ENCODE measurements at places on chromosomes 16 and 17.

- no peak for DNase-seq
Observed at GRCh38 chr17:73624496-73624988, 19.7 kb downstream of the SDK2 start.

DNA sequence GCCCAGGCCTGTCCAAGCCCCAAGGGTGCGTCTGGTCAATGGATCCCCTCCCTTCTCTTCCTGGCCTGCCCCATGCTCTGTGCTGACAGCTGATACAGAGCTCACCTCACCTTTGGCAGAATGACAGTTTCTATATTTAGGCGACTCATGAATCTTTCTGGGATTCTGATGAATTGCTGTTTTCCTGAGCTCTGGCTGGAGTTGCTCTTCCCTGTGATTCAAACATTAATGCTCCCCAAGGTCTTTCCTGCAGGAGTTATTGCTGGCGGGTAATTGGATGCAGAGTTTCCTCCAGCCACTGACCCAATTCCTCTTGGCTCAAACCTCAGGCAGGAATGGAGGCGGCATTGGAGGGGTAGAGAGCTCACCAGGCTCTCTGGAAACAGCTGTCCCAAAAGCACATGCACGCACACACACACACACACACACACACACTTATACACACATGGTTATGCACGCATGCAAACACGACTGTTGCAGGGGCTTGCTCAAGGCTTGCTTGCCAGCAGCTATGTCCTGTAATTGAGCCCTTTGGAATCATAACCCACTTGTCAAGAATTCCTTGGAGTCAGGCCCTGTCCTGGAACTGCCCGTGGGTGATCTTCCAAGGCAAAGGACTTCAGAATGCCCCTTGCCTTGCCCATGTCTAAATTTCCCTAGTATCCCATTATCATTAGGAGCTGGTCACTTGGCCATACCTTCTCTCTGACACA is 128.8 kb downstream of the ASIC2 start:
- no peak for DNase-seq

GRCh38 chr16:54402873-54403272 is 116.3 kb upstream of the IRX3 start:
- no peak for DNase-seq

GRCh38 chr16:64352246-64352645 is 769.6 kb downstream of the CDH11 start:
- no peak for DNase-seq

DNA sequence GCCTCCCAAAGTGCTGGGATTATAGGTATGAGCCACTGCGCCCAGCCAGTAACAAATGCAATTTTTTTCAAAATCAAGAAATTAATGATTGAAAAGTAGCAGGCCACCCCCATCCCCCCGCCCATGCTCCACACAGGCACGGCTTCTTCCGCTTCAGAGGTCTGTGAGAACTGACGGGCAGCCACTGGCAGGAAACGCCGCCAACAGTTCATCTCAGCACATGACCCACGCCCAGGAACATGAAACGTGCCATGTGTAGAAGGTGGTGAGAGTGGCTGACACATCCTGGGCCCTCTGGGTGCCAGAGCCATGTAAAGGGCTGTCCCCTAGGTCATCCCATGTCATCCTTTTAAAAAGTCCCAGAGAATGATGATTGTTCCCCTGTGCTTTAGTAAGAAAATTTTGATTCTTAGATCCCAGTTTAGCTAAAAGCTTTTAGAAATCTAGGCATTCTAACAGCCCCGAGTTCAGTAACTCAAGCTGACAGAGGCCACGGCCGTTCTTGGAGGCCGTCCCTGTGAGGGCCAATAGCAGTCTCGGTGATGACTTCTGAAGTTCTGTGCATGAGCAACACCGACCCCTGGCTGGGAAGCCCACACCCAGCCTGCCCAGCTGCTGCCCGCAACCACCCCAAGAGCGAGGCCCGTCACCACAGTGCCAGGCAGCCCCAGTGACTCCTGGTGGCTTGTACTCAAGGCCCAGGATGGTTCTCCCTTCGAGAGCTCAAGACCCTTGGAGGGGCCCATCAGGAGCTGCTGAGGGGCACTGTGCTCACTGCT is 52.1 kb downstream of the KLHDC4 start:
- peak; percentile 47 for DNase-seq

- DNase-seq, result no peak
Observed at GRCh38 chr17:9729034-9729650, 62.2 kb downstream of the DHRS7C start.

DNA sequence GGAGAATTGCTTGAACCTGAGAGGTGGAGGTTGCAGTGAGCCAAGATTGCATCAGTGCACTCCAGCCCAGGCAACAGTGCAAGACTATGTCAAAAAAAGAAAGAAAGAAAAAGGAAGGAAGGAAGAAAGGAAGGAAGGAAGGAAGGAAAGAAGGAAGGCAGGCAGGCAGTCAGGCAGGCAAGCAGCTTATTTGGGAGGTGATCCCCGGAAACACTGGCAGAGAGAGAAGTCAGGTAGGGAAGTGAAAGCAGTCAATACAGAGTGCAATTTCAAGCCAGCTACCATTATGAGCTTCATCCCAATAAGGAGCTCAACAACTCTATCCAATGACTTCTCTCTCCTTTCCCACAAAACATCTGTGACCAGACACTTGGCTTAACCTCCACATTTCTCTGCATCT is 83.0 kb upstream of the TBC1D3K start:
- no peak for DNase-seq

GRCh38 chr17:20916383-20916782 is 126.4 kb downstream of the USP22 start:
- DNase-seq, result no peak

- DNase-seq, result no peak
Observed at GRCh38 chr17:51427323-51427811, 167.0 kb downstream of the UTP18 start.

DNA sequence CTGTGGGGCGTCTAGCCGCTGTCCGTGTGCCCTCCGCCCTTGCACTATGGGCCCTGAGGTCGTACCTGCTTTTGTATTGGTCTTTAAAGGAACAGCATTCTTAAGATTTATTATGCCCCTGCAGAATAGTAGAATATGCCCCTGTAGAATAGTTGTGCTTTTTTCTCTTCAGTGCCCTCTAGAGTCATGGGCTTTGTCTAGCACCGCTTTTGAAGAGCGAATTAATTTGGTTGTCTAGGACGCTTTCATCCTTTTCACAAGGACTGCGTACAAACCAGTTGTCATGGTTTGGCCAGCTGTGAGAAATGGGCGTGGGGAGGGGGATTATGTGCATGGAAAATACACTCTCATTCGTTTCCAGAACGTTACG is 621 bp downstream of the CEP95 start:
- peak; percentile 21 for DNase-seq

DNA sequence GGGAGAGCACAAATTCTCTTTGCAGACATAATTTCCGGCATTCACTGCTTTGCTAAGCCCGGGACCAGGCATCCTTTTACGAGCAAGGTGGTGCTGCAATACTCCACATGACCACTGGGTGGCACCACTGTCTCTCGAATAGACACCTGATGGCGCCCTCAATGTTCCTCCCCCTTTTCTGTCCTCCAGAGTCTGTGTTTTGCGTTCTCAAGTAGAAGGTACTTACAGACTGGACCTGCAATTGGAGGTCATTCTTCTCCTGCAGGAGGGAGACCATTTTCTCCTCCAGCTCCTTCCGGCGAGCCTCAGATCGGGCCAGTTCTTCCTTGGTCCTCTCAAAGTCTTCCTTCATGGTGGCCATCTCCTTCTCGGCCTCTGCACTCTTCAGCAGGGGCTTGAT is 45.2 kb downstream of the MYH13 start:
- DNase-seq, result peak; percentile 61

GRCh38 chr17:78166416-78166815 is 2.0 kb upstream of the SYNGR2 start:
- no peak for DNase-seq

DNA sequence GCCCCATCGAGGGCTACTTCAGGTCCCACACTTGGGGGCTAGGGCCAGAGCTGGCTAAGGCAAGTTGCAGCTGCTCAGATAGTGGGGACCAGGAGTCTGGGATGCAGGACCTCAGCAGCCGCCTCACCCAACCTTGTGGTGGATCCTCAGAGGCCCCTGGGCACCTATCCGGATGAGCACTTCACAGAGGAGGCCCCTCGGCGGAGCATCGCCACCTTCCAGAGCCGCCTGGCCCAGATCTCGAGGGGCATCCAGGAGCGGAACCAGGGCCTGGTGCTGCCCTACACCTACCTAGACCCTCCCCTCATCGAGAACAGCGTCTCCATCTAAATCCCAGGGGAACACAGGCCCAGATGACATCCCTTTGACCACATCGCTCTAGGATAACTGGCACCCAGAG is 9.4 kb downstream of the ALOX15B start:
- DNase-seq, result no peak

GRCh38 chr17:1999557-2000251 is 25.4 kb downstream of the RTN4RL1 start:
- no peak for DNase-seq

- DNase-seq, result no peak
Observed at GRCh38 chr16:82452004-82452756, 174.6 kb upstream of the CDH13 start.

DNA sequence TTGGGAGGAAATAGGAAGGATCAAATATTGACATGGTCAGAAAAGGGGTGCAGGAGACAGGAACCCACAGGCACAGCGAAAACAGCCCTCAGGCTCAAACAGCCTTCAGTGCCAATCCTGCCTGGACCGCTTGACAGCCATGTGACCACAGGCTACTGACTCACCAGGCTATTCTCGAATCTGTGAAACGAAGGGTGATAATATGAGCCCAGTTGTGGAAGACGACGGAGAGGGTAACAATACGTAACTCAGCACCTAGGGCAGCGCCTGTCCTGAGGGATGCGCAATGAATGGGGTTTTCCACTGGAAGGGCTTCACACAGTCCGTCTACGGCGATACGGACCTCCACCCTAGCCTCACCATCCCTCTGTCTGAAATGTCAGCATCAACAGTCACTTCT is 117.3 kb upstream of the RCVRN start:
- DNase-seq, result no peak

DNA sequence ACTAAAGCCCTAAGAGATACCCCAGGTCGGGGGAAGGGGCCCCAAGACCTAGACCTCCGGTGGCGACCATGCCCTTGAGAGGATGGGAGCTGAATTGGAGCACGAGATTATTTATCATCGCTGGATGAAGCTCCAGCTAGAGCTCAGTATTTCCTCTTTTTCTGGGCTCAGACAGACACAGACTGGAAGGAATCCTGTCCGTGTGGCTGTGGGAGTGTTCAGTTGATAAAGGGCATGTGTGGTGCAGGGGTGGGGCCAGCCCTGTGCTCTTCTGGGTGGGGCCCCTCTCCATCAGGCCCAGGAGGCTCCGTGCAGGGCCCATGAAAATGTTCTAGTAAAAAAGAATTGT is 6.3 kb upstream of the CBX4 start:
- DNase-seq, result no peak

DNA sequence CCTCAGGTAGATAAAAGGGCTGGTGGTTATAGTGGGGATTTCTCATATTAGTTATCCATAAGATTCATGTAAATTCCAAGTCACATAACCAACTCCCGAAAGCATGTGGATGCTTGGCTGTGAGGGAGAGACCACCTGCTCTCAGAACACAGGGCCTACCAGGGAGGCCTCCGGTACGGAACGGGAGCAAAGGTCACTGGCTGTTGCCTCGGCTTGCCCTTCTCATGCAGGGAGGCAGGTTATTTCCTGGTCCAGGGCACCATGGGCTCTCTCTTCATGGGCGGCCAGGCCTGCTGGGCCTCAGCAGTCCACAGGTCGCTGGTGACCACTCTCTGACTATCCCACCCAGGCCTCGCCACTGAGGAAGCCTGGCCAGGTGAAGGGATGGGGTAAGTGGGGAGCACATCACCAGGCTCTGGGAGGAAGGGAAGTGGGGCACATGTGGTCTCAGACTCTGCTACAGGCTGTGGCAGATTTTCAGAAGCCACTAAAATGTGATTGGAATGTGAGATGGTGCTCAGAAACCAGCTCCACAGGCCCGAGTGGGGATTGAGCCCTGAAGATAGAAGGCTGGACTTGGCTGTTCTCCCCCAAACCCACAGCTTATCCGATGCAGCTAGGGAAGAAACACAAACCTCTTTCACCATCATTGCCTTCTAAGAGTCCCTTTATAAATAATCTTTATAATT is 45.4 kb downstream of the HNF1B start:
- DNase-seq, result no peak

DNA sequence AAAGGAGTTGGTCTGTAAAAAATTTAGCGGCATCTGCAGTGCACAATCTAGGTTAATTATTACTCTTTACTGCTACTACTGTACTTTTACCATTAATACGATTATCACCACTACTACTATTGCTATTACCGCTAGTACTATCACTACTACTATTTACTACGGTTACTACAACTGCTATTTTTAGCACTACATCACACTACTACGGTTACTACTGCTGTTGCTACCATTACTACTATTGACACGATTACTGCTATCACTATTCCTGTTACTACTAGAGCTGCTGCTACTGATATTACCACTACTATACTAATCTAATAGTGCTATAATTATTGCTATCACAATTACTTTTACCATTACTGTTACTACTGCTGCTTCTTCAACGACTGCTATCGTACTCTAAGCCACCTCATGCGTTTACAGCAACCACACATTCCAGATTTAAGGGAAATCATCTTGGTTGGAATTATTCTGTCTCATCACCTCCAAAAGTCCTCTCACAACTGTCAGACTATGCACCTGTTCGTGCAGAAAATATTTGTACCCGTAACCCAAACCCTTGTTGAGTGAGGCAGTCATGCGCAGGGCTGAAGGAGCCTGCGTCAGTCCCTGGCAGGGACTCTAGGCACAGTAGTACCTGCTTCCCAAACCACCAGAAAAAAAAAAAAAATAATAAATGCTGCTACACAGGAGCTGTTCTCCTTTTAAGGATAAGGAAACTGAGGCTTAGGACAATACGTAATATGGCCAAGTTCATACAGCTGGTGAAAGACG is 59.5 kb downstream of the MAF start:
- no peak for DNase-seq

DNA sequence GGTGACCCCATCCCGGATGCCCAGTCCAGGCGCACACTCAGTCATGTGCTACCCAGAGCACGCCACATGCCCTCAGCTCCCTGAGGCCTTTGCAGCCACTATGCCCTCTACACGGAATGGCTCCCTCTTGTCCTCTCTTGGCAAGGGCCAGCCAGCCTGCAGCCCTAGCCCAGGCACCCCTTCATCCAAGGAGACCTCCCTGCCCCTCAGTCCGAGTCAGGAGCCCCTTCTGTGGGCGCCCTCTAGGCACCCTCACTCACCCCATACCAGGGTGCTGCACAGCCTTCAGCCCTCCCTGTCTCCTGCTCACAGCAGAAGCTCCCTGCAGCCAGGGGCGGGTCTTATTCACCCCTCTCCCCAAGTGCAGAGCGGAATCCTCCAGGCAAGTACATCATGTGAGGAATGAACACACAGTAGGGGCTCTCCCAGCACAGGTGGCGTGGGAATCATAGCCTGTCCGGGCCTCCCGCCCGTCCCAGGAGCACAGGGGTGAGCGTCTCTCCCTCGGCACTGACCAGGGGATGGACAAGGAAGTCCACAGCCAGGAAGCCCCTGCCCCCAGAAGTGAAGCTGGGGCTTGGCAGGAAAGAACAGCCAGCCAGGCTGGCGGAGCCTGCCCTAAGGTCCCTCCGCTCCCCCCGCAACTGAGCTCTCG is 186.9 kb downstream of the RBFOX3 start:
- DNase-seq, result no peak

Measured in activated CD8-positive, alpha-beta memory T cell treated with anti-CD3 and anti-CD28 coated beads, Interleukin-2, amount 50 U/mL, for 4 hours (primary cell).